ENCODE measurements at places on chromosomes 5 and 9.

DNA sequence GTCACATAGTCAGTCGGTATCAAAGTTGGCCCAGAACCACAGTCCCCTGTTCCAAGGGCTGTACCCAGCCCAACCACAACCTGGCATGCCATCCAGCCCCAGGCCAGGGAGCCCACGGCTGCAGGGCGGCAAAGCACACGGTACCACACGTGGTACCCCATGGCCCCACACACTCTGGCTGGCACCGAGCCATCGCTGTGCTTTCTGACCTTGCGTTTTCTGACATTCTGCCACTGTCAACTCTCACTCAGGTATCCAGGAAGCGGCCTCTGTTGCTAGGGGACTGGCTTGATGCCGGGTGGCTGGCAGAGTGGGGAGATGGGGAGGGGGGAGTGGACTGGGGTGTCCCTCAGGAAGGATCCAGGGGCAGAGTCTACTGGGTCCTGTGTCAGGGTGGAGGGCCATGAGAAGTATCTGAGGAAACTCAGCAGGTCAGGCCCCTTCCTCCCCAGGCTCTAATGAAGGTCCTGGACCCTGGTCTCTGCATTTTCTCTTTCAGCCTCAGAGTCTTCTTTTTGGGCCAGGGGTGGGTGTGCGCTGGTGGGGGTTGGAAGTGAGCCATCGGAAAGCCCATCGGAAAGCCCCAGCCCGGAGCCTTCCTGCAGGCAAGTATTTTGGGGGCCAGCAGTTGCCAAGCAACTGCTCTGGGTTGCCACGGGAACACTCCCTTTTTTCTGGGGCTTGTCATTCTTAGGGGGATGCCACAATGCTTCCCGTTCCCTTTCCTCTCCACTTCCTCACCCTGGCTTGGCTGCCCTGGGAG, 21.0 kb upstream of the RALGDS start:
- peak; percentile 56 for DNase-seq

DNA sequence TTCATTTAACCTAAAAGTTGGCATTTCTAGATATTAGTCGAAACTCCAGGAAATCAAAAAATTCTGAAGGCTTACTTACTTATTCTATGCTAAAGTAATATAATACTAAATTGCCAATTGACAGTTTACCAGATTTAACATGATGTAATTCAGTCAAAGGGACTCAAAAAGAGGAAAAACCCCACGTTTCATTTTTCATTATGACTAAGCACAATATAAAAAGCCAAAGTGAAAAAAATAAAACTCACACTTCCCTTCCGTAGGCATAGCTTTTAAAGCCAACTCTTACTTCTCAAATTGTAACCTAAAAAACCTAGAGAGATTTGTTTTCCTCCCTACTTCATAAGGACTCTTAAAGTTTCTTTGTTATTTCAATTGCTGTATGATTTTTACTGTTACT, 146.6 kb downstream of the RAPGEF6 start:
- DNase-seq = no peak

- DNase-seq = no peak
Observed at GRCh38 chr9:71308454-71308853, 187.0 kb upstream of the TRPM3 start.

DNA sequence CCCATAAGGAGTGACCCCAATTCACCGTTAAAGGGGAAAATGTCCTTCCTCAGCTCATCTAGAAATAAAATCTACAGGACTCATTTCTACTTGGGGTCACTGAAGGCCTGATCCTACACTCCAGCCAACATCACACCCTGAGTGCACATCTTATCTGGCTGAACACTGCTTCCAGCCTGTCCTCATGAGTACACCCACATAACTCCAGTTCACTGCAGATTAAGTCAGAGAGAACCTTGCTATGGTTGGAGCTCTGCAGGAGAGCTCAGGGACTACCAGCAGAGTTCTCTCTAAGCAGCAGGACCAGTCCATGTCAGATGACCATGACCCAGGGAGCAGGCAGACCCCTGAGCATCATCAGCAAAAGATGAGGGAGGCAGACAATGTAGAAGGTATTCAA, 126.9 kb upstream of the MAP3K1 start:
- DNase-seq = no peak

DNA sequence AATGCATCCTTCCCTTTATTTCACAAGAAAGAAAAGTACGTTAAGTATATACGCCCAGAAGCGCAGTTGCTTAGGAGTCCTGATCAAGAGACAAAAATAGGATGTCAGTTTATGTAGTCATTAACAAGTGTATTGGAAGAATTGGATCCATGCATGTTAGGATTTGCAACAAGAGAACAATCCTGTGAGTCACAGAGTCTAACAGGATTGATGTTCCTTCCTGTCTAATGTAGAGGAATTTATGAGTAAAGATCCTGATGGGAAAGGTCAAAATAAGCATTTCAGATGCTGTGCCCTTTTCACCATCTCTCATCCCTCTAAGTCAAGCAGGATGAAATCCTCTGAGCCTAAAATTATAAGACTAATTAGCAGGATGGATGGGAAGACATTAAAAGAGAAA, 406.0 kb upstream of the GRIA1 start:
- DNase-seq = no peak

DNA sequence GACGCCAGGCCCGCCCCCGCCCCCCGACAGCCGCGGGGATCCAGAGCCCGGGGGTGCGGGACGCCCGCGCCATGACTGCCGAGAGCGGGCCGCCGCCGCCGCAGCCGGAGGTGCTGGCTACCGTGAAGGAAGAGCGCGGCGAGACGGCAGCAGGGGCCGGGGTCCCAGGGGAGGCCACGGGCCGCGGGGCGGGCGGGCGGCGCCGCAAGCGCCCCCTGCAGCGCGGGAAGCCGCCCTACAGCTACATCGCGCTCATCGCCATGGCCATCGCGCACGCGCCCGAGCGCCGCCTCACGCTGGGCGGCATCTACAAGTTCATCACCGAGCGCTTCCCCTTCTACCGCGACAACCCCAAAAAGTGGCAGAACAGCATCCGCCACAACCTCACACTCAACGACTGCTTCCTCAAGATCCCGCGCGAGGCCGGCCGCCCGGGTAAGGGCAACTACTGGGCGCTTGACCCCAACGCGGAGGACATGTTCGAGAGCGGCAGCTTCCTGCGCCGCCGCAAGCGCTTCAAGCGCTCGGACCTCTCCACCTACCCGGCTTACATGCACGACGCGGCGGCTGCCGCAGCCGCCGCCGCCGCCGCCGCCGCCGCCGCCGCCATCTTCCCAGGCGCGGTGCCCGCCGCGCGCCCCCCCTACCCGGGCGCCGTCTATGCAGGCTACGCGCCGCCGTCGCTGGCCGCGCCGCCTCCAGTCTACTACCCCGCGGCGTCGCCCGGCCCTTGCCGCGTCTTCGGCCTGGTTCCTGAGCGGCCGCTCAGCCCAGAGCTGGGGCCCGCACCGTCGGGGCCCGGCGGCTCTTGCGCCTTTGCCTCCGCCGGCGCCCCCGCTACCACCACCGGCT, 1.0 kb downstream of the FOXE1 start:
- peak; percentile 25 for DNase-seq

- DNase-seq = no peak
Observed at GRCh38 chr5:96814041-96814440, 6.3 kb upstream of the ERAP1 start.

- no peak for DNase-seq
Observed at GRCh38 chr5:97231025-97231636, 48.1 kb upstream of the RIOK2 start.

- no peak for DNase-seq
Observed at GRCh38 chr9:81590688-81591087, 98.7 kb downstream of the TLE1 start.

DNA sequence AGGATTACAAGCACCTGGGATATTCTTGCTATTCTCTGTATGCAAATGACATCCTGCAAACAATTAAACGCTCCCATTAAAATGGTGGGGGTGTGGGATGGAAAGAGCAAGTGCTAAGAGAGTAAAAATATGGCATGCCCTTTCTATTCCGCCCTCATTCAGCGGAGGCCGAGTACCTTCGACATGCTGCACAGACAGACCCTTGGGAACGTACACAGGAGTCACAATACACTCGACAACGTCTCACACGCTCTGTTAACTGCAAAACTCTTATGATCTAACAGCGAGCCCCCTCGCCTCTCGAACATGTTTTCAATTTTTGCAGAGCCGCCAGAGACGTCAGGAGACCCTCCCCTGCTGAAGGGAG, 322.2 kb downstream of the CEMIP2 start:
- no peak for DNase-seq

- DNase-seq = no peak
Observed at GRCh38 chr9:268616-269015, 54.0 kb downstream of the DOCK8 start.

DNA sequence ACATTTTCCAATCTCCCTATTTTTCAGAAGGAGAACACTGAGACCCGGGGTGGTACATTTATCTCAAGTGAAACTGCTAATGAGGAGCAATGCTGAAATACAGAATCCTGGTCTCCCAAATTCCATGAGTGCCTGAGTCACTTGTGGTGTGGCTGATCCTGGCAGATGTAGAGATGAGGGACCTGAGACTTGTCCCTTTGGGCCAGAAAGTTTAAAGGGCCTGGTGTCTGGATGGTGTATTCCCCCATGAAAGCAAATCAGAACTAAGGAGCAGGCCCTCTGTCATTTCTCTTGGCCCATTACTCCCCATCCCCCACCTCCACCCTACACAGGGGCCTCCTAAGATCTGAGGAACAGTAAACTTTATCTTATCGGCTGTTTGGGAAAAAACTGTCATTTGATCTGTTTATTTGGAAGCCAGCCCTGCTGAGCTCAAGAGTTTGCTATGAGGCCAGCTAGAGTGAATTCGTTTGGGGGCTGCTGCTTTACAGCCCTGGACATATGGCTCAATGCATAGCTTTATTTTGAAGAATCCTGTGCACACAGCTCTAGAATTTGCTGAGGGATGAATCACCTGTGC, 140.3 kb downstream of the LHFPL2 start:
- DNase-seq = no peak

All from activated T-helper 1 cell treated with anti-CD3 and anti-CD28 coated beads, Interleukin-2, amount 50 U/mL, for 16 hours (primary cell).